ENCODE measurements at places on chromosomes 4 and X. TPM values are rescaled to one million over a fixed set of nuclear protein-coding genes. Genes with fewer than 3 reads are reported as not detected.

TEX11 gene
- total RNA-seq: not detected

DNA sequence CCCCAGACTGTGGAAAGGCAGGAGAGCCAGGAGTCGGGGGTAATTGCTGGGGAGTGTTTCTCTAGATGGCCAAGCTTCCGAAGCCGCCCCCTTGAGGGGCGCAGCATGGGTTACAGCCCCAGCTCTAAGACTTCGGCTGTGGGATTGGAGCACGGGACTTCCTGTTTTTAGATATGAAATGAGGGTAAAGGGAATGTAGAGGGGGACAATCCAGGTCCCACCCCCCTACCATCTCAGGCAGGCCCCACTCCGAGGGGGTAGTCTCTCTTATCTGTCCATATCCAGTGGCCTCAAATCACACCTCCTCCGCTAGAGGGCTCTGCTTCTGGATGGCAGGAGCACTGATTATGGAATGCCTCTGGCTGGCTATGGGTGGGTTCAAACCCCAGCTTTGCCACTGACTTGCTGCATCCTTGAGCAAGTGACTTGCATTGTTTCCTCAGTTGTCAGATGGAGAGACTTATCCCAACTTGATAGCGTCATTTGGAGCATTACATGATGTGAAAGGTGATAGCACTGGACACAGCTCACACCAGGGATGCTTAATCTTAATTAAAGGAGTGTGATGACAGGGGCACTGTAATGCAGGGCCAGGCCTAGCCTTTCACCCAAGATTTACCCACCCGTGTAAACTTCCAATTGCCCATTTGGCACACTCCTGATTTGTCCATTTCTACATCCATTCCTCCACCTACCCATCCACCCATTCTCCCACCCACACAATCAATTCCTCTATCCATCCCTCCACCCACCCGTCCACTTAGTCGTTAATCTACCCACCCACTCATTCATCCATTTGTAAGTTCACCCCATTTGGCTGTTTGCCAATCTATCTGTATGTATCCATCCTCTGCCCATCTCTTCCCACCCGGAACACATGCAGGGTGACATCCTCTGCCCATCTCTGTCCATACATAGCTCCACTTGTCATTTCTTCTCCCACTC, 848 bp upstream of the KCND1 start:
- DNase-seq: peak; percentile 94

- DNase-seq: no peak
Measured at GRCh38 chr4:15131551-15131950, 129.3 kb downstream of the CPEB2 start.

XAGE1A gene
- not detected for total RNA-seq

GRCh38 chr4:58205446-58206235, 1095.5 kb upstream of the IGFBP7 start:
- no peak for DNase-seq

DNA sequence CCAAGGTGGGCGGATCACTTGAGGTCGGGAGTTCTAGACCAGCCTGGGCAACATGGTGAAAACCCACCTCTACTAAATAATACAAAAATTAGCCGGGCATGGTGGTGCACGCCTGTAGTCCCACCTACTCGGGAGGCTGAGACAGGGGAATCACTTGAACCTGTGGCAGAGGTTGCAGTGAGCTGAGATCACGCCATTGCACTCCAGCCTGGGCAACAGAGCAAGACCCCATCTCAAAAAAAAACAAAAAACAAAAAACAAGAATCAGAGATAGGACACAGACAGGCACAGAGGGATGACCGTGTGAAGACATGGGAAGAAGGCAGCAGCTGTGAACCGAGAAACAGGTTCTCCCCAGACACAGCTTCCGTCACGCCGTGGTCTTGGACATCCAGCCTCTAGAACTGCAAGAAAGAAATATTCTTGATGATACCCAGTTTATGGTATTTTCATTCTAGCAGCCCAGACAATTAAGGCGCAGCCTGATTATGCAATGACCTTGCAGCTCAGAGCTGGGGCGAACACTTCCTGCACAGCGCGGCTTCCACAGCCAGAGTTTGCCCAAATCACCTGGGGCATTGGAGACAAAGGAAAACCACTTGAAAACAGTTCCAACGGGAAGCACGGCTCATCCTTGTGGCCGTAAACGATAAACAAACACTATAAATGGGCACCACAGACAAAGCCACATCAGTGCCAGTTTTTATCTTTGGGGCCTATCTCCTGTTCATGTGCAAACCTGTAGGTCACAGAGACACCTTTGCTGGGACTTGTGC, 4.2 kb upstream of the ARSD start:
- no peak for DNase-seq

DNA sequence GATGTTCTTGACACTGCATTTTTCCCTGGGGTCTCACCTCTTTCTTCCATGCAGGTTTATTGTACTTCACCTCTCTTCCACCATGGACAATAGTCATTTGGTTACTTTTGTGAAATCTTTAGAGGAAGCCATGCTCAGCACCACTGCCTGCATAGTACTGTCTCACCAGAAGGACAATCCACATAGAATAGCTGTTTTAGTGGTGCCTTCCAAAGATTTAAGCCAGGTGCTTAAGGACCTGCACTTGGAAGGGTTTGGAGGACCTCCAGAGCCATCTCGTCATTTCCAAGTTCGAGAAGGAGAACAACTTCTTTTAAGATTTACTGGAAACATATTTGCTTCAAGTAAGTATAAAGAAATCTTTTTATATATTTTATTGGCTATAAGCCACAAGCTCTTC, 26.7 kb downstream of the DTHD1 start:
- no peak for DNase-seq

SPANXA2 gene
- total RNA-seq: 0.29 TPM

DNA sequence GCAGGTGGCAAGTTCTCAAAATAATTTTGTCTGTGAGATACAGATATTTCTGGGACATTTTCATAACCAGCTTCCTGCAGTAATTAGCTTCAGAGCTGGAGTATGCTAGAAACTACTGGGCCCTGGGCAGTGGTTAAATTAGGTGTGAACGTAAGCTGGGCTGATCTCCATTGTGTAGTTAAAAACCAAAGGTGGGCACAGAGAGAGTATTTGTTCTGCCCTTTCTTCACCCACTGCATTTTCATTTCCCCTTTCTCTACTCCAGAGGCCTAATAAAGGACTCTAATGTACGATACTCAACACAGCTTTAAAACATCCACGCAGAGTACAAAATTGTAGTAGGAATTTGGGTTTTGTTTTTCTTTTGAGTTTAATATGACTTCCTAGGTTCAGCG, 252.7 kb downstream of the SPRY1 start:
- no peak for DNase-seq

DNA sequence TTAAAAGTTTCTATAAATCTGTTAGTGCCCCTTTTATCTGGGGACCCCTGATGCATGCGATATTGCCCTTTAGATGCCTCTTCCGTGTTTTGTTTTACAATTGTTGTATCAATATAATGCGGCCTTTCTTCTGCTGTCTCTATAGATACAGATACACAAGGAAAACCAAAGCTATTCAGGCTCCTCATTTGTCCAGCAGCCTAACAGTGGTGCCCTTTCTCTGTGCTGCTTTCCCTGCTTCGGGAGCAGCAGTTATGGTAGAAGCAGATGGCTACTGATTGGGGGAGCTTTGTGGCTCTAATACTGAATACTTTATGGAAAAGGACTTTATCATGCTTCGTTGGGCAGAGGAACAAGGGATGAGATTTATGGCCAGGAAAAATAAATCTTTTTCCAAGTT, 10.6 kb upstream of the PRDM8 start:
- peak; percentile 37 for DNase-seq

- no peak for DNase-seq
Measured at GRCh38 chr4:183747931-183748670, 89.0 kb downstream of the TRAPPC11 start.

GRCh38 chr4:17447675-17448298, 64.1 kb downstream of the QDPR start:
- DNase-seq: peak; percentile 79

IGSF1 gene
- total RNA-seq: 0.29 TPM

DNA sequence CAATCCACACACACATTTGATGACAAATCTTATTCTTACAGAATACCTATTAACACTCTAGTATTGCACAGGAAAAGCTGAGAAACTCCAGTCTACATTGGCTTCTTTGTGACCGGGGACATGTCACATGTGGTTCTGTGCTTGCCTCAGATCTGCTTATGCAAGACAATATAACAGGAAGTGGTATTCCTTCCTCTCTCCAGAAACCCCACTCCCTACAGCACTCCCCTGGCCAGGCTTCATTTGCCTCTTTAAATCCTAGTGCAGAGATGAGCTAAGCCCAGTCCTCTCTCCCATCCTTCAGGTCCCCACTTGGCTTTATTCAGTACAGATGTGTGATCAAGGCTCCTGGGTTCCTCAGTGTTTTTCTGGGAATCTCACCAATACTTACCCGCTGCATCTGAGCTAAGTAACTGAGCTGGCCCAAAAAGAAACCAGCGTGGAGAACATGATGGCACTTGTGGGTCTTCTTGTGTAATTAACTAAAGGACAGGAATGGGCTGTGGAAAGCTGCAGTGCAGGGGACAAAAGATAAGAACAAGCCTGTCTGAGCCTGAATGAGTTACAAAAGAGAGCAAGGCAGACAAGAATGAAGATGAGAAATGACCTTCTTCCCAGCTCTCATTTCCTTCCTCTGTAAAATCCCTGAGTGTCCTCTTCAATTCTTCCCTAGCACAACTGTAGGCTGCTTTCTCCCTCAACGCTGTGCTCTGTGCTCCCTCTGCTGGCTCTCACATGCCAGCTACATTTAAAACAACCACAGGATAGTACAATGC, 105.6 kb downstream of the HNRNPD start:
- peak; percentile 79 for DNase-seq

NXF2 gene
- not detected for total RNA-seq

- DNase-seq: no peak
Measured at GRCh38 chr4:187181054-187181453, 457.4 kb upstream of the FAT1 start.

GRCh38 chrX:97389761-97390192, 506.1 kb downstream of the RPA4 start:
- DNase-seq: peak; percentile 13

NR0B1 gene
- total RNA-seq: 0.59 TPM

- no peak for DNase-seq
Measured at GRCh38 chr4:175944126-175944910, 121.3 kb upstream of the WDR17 start.

DNA sequence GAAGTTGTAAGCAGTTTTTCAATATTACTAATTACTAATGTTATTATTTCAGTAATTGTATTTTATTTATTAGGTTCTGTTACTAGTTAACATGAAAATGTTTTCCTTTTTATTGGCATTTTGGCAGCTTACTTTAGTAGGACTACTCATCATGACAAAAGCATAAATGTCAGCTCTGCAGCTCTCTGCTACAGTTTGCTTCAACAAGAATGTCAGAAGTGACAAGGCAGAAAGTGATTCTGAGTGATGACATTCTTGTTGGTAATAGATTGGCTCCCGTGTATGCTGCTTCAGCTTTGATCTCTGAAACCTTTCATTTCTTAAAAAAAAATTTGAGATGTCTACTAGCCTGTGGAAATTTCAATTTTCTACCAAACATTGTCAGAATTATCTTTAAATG, 1193.9 kb downstream of the FSTL5 start:
- DNase-seq: no peak

DNA sequence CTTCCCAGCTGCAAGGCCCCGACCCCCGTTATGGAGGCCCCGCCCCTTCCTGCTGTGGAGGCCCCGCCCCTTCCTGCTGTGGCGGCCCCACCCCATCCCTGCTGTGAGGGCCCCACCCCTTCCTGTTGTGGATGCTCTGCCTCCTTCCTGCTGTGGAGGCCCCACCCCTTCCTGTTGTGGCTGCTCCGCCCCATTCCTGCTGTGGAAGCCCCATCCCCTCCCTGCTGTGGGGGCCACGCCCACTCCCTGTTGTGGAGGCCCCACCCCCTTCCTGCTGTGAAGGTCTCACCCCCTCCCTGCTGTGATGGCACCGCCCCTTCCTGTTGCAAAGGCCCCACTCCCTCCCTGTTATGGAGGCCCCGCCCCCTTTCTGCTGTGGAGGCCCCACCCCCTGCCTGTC, 104.9 kb upstream of the PSAPL1 start:
- DNase-seq: peak; percentile 71

SGMS2 gene
- total RNA-seq: 148 TPM
